Mesothelial cell of epicardium (in vitro differentiated cells): ENCODE measurements at places on chromosomes 12 and 14. TPM values are rescaled to one million over a fixed set of nuclear protein-coding genes. Genes with fewer than 3 reads are reported as not detected.

- no peaks in the 10 kb centered on the region for H3K27me3 ChIP-seq
- H3K4me3 ChIP-seq, result no peak overlapping the region
- H3K27ac ChIP-seq, result peak overlapping the region; percentile 69
- H3K4me1 ChIP-seq, result peaks cover 2% of the 10 kb centered on the region
These were observed 57.9 kb downstream of the SCFD1 start for GRCh38 chr14:30680036-30680435.

GRCh38 chr12:59147791-59148190 lies 227.5 kb upstream of the LRIG3 start:
- no peaks in the 10 kb centered on the region for H3K4me1 ChIP-seq
- H3K4me3 ChIP-seq, result no peak overlapping the region
- H3K27ac ChIP-seq, result no peak overlapping the region
- no peaks in the 10 kb centered on the region for H3K36me3 ChIP-seq

- no peaks in the 10 kb centered on the region for H3K36me3 ChIP-seq
- no peaks in the 10 kb centered on the region for H3K4me1 ChIP-seq
- H3K4me3 ChIP-seq, result no peak overlapping the region
- peaks cover 98% of the 10 kb centered on the region for H3K27me3 ChIP-seq
These were observed 8.5 kb upstream of the ASCL1 start for GRCh38 chr12:102948941-102949352.

DNA sequence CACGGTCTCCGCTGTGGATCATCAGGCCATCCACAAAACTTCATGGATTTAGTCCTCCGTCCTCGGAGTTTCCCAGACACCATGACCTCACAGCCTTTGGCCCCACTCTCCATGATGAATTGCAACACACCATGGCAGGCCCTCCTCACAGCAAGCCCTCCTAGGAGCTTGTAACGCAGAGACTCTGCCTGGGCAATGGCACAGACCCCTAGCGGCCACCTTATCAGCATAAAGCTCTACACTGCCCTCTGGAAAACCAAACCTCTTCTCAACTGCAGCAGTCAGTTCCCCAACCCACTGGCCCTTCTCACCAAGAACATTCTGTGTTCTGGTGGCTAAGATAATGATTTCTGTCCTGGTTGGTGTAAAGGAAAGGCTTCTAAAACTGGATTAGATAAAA lies 238.4 kb upstream of the USP15 start:
- no peak overlapping the region for H3K4me3 ChIP-seq
- no peaks in the 10 kb centered on the region for H3K4me1 ChIP-seq
- no peak for DNase-seq
- H3K27ac ChIP-seq, result no peak overlapping the region
- no peaks in the 10 kb centered on the region for H3K36me3 ChIP-seq
- H3K27me3 ChIP-seq, result peaks cover 5% of the 10 kb centered on the region

GRCh38 chr14:35117112-35117511 lies 4.7 kb downstream of the PPP2R3C start:
- DNase-seq, result no peak
- H3K36me3 ChIP-seq, result peaks cover 26% of the 10 kb centered on the region

DNA sequence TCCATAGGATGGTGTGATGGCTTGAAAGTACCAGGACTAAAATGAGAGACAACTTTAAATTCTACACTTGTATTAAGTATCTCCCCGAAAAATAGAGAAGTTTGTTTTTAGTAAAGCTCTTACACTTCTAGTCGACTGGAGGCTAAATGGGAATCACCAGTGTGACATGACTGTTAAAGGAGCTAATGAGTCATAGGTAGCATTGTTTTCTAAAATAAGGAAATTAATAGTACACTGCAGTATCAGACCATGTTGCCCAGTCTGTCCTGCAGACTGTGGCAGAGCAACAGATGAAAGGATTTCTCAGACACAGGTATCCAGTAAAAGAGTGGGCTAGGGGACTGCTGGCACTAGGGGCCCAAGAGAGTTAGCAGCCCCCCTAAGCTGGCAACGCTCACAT lies 140.1 kb downstream of the TMEM117 start:
- H3K36me3 ChIP-seq, result peaks cover 61% of the 10 kb centered on the region
- H3K27ac ChIP-seq, result no peak overlapping the region
- no peak overlapping the region for H3K4me3 ChIP-seq
- peaks cover 4% of the 10 kb centered on the region for H3K4me1 ChIP-seq
- no peak for DNase-seq
- no peaks in the 10 kb centered on the region for H3K27me3 ChIP-seq

GRCh38 chr12:570435-570920 lies 92.8 kb downstream of the NINJ2 start:
- peaks cover 4% of the 10 kb centered on the region for H3K27me3 ChIP-seq
- DNase-seq, result no peak
- no peaks in the 10 kb centered on the region for H3K36me3 ChIP-seq
- H3K4me3 ChIP-seq, result peak overlapping the region; percentile 79
- peaks cover 17% of the 10 kb centered on the region for H3K4me1 ChIP-seq
- peak overlapping the region; percentile 66 for H3K27ac ChIP-seq

GRCh38 chr12:87344699-87345098 lies 684.5 kb downstream of the C12orf50 start:
- H3K27me3 ChIP-seq, result no peaks in the 10 kb centered on the region
- H3K27ac ChIP-seq, result peak overlapping the region; percentile 56
- H3K36me3 ChIP-seq, result peaks cover 5% of the 10 kb centered on the region
- DNase-seq, result no peak
- H3K4me3 ChIP-seq, result no peak overlapping the region
- H3K4me1 ChIP-seq, result peaks cover 6% of the 10 kb centered on the region

The REP15 gene
- total RNA-seq, result 2.2 to 2.4 TPM (median 2.3 TPM) in 3 replicates

The CRACR2A gene
- total RNA-seq, result 1.0 to 1.2 TPM (median 1.1 TPM) in 3 replicates

The CD163L1 gene
- 0.11 to 0.58 TPM (median 0.16 TPM) in 3 replicates for total RNA-seq
